ENCODE measurements at places on chromosomes 2 and 18.

DNA sequence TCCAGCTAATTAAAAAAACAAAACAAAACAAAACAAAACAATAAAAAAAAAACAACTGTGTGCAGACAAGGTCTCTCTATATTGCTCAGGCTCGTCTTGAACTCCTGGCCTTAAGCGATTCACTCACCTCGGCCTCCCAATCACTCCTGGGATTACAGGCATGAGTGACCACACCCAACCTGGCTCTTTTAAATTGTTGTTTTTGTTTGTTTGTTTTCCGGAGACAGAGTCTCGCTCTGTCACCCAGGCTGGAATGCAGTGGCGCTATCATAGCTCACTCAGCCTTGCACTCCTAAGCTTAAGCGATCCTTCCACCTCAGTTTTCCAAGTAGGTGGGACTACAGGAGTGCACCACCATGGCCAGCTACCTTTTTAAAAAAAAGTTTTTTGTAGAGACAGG, 201.6 kb downstream of the EN1 start:
- no peak for DNase-seq

- DNase-seq, result no peak
Observed at GRCh38 chr2:105802587-105802986, 57.9 kb downstream of the NCK2 start.

- DNase-seq, result peak; percentile 50
Observed at GRCh38 chr18:50967714-50968661, at the start of gene ELAC1. Gene ELAC1, plus strand, starts transcription at chr18:50968040. Its CDS starts 6,365 bp downstream, at chr18:50974405.

DNA sequence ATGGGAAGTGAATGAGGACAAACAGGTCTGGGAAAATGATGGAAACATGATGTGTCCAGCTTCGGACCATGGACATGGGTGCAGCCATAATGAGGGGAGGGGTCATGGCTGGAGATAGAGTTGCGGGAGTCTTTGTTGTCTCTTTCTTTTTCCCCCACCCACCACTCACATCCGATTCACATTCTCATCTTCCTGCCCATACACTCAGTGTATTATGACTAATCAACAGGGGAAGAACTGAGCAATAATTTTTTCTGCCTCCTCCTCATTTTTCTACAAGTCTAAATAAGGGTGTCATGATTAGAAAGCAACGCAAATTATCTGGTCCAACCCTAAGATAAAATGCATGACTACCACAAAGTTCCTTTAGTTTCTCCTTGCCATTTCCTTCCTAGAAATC, 5.7 kb upstream of the SERPINB2 start:
- no peak for DNase-seq

GRCh38 chr2:203126996-203127395, 111.8 kb upstream of the CYP20A1 start:
- DNase-seq, result no peak

GRCh38 chr2:237465515-237466148, 21.4 kb upstream of the MLPH start:
- DNase-seq, result no peak

DNA sequence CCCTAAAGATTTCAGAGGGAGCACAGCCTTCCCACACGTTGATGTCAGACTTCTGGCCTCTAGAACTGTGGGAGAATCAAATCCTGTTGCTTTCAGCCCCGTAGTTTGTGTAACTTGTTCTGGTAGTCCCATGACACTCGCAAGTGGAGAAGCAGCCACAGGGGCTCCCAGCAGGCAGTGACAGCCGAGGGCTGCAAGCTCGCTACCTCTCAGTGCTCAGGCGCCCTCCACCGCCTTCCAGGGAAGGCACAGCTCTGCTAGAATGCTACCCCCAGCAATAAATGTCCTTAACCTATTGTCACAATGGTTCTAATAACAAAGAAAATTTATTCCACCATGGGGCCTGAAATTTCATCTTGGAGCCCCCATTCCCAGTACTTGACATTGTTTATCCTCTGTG, 143.1 kb upstream of the ZNF236 start:
- DNase-seq, result no peak

- DNase-seq, result peak; percentile 72
Observed at GRCh38 chr2:25473758-25474340, 132.1 kb upstream of the DNMT3A start.

- DNase-seq, result no peak
Observed at GRCh38 chr2:217714287-217714751, 288.5 kb downstream of the TNS1 start.

DNA sequence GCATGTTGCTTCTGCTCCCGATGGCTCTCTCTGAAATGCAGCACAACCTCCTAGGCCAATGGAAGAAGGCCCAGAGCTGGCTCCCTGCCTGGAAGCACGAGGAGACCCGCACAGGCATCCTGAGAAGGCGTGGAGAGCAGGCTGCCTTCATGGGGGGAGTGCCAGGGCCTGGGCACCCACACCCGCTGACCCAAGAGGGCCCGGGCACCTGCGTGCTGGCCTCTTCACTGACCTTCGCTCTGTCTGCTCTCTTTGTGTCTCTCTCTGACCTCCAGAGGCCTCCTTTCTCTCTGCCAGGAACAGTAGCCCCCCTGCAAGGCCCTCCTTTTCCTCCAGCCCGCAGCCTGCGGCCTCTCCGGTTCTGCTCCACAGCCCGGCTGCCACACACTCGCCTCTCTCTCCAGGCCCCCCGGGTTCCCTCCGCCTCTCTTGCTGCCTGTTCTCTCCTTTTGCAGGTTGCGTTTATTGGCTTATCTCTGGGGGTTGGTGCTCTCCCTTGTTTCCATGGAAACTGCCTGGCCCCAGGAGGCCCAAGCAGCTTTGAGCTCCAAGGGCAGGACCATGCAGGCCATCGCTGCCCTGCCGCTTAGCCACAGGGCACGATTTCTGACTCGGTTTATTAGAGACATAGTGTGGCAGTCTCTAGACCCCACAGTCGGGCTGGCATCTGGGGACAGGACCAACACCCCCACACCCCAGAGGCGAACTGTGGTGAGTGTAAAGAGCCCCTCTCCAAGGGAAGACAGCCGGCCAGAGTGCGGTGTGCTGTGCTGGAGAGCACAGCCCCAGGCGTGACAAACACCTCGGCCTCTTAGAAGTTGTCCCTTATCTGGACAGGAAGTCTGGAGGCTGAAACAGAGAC, 1.7 kb downstream of the MZT2B start:
- no peak for DNase-seq
